CD4-positive, alpha-beta T cell treated with Interleukin-6 at 100 ng/mL for 8 hours (primary cell): ENCODE measurements at places on chromosomes 4 and X.

DNA sequence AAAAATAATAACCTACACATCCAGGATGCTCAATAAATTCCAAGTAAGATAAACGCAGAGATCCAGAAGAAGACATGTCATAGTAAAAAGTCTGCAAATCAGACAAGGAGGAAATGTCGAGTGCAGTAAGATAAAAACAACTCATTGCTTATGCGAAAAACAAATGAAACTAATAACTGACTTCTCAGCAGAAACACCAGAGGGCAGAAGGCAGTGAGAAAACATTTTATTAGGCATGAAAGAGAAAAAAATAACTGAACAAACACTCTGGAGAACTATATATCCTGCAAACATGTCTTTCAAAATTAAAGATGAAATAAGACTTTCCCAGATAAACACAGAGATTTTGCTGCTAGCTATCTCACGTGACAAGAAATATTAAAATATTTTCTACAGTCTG lies 201.3 kb upstream of the CTSO start:
- no peak for DNase-seq

DNA sequence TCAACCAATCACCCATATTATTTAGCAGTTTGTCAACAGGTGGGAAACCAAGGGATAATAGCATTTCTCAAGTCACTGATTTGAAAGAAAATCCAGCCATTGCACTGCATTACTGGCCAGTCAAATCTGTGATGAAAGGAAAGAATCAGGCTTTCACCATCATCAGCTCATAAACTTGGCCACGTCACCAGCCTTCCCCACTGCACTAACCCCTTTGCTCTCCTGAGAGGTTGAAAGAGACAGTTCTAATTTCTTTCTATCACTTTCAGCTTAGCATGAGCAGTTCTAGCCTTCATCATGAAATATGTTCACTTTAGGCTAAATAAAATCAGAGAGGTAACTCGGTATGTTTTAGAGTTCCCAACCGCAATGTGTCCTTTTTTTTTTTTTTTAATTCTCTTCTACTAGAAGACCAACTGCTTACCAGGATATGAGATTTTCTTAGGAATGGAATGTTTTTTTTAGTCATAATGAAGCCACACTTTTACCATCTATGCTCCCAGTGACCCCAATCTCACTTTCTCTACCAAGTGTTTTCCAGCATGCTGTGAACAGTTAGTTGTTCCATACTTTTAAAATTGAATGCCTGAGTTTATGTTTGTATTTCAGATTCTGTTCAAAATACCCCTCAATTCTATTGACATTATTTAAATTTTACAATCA lies 55.7 kb upstream of the SLC7A11 start:
- no peak for DNase-seq

DNA sequence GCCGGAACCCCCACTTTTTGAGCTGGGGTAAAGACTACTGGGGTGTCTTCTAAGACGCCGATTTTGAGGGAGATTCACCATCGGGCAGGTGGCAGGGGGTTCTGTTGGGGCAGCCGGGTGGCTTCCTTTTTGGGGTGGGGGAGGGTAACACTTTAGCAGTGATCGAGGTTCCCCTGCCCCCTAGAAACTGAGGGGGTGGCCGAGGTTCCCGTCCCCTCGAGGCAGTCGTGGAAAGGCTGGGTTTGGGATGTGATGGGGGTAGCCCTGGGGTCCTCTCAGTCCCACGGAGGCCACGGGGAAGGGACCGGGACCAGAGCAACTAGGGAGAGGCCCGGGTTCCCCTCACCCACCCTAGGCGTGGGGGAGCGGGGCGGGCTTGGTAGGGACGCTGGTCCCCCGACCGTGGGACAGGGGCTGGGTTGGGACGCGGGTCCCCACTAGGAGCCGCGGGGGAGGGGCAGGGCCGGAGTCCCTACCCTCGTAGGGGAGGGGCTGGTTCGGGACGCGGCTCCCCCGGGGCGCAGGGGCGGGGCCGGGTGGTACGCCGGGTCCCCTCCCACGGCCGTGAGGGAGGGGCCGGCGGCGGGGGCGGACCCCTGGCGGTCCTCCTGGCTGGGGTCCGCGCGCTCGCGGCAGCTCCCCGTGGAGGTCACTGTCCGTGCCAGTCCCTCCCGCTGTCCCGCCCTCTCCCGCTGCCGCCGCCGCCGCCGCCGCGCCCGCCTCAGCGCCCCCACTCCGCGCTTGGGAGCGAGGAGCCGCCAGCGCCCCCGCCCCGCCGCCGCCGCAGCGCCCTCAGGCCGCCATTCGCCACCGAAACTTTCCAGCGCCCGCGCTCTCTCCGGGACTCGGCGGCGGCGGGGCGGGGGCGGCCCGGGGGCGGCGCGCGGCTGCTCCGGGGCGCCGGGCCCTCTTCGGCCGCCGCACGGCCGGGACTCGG lies at the start of gene TBL1X:
TSS of gene TBL1X (plus strand) at position 624 of the 937 bp plus-strand sequence. CDS start 188,529 bp downstream, outside the sequence.
- peak; percentile 33 for DNase-seq

- DNase-seq: no peak
These were observed 38.8 kb downstream of the CLCN3 start for GRCh38 chr4:169658975-169659715.

- DNase-seq: no peak
These were observed 41.6 kb upstream of the UGDH start for GRCh38 chr4:39568805-39569204.
